ENCODE measurements at places on chromosomes 2 and 18.

- no peak for DNase-seq
These were observed 27.6 kb upstream of the UGP2 start for GRCh38 chr2:63814114-63814513.

DNA sequence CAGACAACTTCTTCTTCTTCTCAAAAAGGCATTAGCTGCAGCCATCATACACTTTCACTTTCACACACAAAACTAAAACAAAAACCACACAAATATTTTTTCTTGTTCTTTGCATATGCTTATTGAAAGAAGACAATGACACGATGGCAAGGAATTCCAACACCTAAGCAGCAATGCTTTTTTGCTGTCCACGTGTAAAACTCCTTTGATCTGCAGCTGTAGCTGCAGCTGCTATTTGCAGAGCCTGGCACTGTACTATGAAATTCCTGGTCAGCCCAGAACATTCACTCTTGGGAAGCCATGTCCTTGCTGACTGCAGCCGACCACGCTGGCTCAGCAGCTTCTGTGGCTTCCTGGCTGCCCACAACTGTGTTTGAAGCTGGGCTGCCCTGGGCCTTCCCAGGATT lies 316.2 kb downstream of the CDH2 start:
- DNase-seq: no peak

GRCh38 chr2:205803500-205803899 lies 121.2 kb downstream of the NRP2 start:
- DNase-seq: no peak

- no peak for DNase-seq
These were observed 33.0 kb downstream of the CYP26B1 start for GRCh38 chr2:72114693-72115051.

GRCh38 chr2:42401773-42402172 lies 40.8 kb upstream of the COX7A2L start:
- DNase-seq: no peak

DNA sequence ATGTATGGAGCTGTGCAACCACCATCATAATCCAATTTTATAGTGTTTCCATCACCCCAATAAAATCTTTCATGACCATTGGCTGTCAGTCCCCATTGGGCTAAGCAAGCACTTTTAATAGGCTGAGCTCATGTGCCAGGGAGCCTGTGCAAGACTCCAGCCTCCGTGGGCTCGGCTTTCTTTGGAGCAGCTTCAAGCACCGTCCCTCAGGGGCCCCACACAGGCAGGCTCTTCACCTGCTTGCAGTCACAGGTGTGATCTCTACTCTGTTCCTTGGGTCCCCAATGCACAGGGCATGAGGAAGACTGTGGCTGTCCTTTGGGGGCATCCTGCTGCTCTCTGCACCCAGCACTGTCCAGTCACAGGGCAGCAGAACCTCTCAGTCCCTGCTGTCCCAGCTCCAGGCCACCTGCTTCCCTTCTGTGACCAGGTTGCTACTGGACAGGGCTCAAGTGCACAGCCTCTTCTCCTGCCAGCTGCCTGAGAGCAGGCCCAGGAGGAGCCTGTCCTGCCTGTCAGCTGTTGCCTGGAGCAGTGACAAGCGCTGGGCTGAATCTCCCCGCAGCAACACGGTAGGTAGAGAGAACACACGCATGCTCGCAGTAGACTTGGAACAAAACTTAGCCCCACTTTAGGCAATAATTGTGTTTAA lies 40.7 kb upstream of the TMEM131 start:
- no peak for DNase-seq

GRCh38 chr2:8543060-8543382 lies 138.8 kb upstream of the ID2 start:
- no peak for DNase-seq

DNA sequence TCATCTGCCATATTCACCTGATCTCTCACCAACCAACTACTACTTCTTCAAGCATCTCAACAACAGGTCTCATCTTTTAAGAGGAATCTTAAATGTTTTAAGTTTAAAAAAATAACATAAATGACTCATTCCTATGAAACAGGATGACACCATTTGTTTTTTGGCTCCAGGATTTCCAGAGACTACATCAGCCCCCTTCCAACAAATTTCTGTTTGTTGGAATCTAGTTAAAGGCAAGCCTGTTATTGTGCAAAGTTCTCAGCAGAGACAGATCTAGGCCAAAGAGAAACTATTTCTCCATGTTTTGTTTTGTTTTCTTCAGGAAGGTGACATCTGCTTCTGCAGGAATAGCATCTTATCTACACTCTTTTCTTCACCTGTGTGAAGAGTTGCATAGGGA lies 204.8 kb upstream of the SH3BP4 start:
- DNase-seq: no peak

GRCh38 chr2:216055680-216056079 lies 25.9 kb downstream of the PECR start:
- DNase-seq: no peak

GRCh38 chr2:216535454-216535995 lies 36.9 kb downstream of the RPL37A start:
- no peak for DNase-seq

DNA sequence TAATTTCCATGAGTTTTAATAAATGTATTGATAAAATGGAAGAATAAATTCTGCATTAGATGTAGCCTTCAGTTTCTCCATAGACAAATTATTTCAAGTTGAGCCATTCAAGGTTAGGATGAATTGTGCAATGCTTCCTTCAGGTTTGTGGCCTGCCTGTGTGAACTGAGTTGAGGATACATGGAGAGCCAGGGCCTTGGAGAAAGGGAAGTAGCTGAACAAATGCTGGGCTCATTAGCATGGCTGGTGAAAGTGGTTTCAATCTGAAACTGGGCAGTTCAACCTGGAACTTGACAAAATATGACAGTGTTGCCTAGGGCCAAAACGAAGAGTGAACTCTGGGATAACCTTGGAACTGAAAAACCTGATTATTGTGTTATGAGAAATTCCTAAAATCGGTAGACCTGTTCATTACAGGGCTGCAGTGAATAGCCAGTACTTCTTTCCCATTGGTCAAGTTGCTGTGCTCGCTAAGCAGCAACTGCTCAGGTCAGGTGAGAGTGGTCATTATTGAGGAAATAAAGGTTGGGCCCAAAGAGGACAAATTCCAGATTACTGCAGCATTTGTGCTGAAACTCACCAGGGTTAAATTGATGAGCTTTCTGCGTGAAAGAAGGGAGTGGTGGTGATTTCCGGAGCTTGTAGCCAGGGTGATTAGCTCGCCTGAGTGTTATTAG lies 12.7 kb downstream of the INPP1 start:
- no peak for DNase-seq

DNA sequence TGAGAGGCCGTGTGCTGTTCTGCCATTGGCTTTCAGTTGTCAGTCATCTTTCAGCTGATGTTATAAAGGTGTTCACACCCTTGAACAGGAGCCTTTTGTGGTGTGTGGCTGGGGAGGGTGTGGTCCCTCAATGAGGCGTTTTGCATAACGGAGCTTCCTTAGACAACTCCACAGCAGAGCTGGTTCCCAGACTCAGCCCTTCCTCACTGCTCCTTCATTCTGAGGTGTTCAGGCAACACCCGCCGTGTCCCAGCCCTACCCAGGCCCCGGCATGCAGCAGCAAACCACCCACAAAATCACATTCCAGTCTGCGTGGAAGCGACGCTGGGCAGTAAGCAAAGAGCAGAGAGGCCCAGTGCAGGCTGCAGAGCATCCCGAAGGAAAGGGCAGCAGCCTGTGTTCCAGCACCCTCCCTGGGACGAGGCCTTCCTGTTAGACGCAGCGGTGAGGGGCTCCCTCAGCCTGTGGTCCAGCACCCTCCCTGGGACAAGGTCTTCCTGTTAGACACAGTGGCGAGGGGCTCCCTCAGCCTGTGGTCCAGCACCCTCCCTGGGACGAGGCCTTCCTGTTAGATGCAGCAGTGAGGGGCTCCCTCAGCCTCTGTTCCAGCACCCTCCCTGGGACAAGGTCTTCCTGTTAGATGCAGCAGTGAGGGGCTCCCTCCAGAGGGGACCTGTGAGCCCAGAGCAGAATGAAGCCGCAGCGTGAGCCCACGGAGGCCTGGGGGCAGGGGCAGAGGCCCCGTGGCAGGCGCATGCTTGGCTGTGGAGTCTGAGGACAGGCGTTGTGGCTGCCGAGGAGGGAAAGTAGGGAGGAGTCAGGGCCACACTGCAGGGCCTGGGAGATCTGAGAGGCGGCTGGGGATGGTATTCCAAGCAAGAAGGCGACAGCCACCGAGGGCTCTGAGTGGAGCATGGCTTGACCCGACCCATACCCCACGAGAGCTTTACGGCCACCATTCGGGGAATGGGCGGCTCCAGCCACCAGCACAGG lies 201.8 kb upstream of the HDAC4 start:
- peak; percentile 33 for DNase-seq

GRCh38 chr2:63544017-63544627 lies 44.2 kb downstream of the WDPCP start:
- no peak for DNase-seq

GRCh38 chr18:74082742-74083556 lies 64.7 kb downstream of the FBXO15 start:
- no peak for DNase-seq

- no peak for DNase-seq
These were observed 426.9 kb downstream of the PARD3B start for GRCh38 chr2:204972161-204972560.

DNA sequence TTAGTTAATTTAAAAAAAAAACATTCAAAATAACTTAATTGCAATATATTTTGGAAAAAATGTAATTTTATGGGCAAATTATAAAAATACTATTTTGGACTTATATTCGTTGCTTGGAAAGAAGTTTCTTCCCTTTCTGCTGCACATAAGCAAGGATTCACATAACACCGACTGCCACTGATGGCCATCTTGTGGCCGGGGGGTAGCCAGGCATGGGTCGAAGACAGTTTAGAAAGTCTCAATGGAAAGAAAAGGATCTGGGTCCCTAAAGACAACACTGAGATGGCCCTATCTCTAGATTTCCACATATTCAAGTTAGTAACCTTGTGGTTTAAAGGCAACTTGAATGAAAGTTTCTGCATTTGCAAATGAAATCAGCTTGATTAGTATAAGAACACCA lies 318.6 kb downstream of the AKAIN1 start:
- no peak for DNase-seq

- peak; percentile 75 for DNase-seq
These were observed 20.0 kb upstream of the SGPP2 start for GRCh38 chr2:222404151-222404905.

DNA sequence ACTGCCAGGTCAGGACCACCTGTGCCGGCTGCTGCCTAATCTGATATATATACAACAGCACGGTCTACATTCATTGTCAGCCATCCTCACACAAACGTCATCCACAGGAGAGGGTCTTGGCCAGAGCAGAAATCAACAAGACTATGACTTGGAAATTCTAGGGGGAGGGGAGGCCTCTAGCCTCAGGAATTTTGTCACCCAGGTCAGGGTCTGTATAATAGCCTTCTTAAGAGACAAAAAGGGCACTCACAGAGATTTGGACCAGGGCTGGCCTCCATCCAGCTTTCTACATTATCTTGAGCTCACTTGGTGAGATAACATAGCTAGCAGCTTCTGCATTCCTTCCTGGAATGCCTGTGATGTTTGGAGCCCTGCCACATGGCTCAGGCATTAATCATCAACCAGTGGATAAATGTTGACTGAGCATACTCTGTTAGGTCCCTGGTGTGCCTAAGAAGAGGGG lies 50.4 kb upstream of the CTIF start:
- no peak for DNase-seq

- DNase-seq: no peak
These were observed 33.2 kb downstream of the HS6ST1 start for GRCh38 chr2:128285329-128285931.

DNA sequence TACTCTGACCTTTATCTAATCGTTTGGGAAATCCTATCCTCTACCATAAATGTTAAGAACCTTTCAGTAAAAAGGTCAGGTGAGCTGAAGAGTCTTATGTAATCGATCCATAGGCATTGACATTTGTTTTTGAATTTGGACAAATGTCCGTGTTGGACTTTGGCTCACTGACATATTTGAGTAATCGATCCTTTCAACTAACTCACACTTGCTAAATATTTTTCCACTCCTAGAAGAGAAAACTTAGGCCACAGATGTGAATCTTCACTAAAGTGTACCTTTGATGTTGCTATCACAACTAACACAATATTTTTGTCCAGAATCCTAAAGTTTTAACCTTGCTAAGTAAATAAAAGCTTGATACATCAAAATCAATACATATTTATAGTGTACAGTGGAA lies 89.5 kb downstream of the CCDC102B start:
- DNase-seq: no peak

GRCh38 chr2:182384860-182385259 lies 42.0 kb downstream of the PDE1A start:
- no peak for DNase-seq

- DNase-seq: no peak
These were observed 22.7 kb downstream of the MTHFD2 start for GRCh38 chr2:74221091-74221490.

DNA sequence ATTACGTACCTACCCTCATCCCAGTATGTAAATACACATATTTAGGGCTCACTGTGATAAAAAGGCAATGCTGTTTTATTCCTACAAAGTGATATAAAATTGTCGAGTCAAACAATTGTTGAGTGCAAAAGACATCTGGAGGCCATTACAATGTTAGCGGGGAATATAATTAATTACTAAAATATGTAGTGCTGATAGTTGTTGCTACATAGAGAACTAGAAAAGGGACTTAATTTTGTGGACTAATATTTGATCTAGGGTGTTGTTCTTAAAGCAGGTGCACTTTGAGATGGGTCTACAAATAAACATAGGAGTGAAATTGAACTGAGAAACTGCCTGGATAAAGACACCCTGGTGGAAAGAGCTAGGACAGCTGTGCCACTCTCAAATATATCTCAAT lies 300.1 kb downstream of the NOL4 start:
- no peak for DNase-seq

Data from CD4-positive, alpha-beta T cell treated with Interleukin-15 for 1 hour (primary cell).